ENCODE measurements at places on chromosomes 11 and 22.

DNA sequence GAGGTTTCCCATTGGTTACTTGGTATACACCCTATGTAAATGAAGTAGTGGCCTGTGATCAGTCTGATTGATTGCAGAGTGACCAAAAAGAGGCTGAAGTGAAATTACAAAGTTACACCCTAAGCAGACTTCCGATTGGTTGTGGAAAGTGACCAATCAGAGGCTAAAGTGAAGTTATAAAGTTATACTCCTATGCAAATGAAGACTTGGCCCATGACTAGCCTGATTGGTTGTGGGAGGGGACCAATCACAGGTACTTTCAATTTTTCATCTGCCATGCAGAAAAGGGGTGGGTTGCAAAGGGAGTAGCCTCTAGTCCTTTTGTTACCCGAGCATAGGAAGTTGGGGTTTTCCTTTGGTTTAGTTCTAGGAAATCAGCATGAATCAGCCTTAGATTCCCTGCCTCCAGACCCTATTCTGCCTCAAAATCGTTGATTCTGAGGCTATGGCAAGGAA, 18.1 kb upstream of the CSTF3 start:
- DNase-seq, result no peak

DNA sequence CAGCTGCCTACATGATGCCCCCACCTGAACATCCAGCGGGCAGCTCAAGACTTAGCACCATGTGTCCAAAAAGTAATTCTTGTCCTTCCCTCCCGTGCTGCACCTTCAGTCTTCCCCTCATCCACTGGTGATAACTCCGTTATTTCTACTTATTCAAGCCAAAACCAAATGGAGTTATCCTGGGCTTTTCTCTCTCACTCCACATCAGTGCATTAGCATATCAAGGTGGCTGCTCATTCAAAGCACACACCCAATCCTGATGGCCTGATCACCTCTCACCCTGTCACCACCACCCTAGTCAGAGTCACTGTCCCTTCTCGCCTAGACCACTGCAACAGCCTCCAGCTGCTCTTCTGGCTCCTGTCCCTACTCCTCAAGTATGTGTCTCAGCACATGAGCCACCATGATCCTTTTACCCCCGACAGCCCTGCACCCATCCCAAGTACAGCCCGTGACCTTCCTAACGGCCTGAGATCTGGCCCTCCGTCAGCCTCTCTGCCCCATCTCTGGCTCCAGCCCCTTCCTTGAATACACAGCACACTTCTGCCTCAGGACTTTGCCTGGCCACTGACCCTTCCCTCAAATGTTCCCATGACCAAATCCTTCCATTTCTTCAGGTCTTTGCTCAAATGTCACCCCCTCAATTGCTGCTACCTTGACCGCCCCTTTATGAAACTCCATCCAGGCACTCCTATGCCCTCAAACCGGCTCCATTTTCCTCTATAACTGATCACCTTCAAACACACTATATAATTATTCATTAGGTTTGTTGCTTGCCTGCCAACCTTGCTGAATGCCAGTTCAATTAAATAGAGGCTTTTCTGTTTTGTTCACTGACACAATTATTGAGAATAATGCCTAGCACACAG, 19.7 kb upstream of the SLC25A1 start:
- DNase-seq, result no peak

GRCh38 chr22:25766418-25766817, 24.4 kb downstream of the MYO18B start:
- no peak for DNase-seq

- DNase-seq, result no peak
Observed at GRCh38 chr11:37857726-37858125, 1259.7 kb upstream of the RAG2 start.

DNA sequence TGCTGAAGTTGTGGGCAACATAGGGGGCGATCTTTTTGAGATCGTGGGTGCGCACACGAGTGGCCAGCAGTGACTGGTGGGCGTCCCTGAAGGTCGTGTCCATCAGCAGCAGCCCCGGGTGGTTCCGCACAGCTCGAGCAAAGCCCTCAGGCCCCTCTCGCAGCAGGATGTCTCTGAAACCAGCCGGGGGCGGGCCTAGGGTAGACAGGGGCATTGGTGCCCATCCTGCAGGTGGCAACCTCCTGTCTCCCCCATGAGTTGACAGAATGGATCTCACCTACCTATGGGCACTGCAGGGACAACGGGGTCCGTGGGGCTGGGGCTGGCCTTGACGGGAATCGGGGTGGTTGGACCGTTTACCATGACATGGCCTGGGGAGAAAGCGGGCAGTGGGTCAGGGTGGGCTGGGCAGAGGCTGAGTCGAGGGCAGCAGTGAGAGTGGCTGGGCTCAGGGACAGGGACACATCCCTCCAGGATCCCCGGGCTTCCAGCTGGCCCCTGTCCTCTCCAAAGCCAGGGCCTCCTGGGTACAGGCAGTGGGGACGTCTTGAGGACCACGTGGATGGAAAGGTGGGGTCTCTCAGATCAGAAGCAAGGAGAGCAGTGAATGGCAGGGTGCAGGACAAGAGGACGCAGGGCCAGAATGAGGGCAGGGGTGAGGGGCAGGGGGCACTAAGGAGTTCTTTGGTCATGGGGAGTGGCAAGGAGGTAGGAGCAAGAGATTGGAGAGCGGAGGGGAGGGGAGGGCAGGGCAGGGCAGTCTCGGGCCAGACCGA, 4.2 kb upstream of the LRFN4 start:
- DNase-seq, result no peak

DNA sequence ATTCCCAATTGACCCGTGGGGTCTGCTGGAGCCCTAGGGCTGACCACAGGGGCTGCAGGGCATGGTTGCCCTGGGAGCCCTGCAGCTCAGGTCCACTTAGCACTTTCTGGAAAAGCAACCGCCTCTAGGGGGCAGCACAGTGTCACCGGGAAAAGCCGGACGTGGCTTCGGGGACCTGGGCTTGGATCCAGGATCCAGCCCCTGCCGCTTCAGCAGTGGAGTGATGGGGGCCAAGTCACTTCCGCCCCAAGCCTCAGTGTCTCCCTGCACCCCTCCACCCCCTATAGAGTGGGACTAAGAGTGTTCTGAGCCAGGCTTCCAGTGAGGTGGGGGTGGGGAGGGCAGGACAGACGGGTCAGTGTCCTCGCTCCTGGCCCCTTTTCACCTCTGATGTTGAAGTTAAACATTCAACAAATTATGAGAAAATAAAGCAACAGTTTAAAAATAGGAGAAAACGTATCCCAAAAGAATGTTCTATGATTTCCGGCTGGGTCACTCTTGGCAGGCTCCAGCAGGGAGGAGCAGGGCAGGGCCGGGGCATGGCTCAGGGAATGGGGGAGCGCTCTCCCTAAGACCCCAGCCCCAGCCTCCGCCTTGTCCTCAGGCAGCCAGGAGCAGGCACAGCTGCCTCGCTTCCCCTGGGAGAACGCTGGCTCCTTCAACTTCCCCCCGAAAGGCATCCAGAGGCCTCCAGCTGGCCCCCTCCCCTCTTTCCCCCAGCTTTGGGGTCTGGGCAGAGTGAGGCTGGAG, 96.5 kb upstream of the FGF3 start:
- DNase-seq, result peak; percentile 94
